ENCODE measurements at places on chromosomes 12 and 14.

- DNase-seq, result no peak
These were observed 170.1 kb upstream of the FKBP4 start for GRCh38 chr12:2624543-2625288.

DNA sequence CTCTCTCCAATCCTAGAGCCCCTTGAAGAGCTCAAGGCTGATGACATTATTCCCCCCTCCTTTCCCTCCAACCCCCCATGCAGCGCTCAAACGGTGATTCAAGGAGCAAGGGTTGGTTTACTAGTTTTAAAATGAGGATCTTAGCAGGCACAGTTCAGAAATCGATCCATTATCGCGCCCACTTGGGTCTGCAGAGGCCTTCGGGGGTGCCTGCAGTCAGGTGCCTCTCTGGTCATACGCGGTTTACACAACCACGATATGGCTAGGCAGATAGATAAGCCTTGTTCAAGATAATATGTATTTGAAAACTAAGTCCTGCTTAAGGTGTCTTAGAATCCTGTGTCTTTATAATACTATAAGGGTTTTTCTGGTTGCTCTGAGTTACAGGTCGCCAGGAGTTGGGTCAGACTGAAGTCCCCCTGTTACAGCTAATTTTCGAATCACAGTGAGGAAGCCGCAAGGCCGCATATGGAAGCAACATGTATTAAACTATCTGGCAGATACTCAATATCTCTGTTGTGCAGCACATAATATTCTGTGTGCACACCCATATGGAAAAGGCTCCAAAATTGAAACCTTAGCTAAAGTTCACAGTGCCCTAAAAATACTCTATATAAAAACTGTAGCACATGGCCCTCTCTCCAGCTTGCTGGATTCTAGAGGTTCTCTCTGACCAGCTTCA is 10.0 kb downstream of the BHLHE41 start:
- DNase-seq, result no peak

DNA sequence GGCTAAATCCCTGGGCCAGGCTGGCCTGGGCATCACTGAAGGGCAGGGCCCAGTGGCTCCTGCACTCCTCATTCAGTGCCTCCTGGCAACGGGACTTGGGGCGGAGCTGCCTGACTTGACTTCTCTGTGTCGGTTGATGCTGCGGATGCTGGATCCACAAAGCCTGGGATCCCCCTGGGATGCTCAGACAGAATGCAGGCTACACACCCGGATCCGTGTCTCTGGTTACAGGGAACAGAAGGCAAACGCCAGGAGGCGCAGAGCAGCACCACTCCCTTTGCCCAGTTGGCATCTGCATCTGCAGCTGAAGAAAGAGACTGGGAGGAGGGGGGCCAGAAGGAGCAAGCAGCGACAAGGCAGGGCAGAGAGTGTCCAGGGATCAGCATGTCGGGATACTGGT is 154.5 kb upstream of the FKBP4 start:
- no peak for DNase-seq

DNA sequence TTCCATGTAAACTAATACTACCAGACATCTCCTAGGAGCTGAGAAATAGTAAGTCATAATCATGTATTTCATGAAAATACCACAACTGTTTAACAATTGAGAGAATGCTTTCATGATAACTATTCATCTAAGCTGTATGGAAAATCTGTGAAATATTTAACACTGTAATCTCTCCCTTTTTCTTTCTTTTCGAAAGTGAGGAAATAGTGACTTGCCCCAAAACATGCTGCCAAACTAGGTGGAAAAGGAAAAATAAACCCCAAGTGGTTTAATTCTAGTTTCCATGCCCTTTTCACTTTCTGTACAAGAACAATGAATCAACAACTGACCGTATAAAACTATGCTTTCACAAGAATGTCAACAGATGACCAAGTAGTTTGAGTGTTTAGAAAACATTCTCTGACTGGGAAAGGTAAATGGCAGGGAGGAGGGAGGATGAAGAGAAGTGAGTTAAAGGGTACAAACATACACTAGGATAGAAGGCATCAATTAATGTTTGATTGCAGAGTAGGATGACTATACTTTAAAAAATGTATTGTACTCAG is 147.5 kb upstream of the AVPR1A start:
- no peak for DNase-seq

- no peak for DNase-seq
These were observed 31.2 kb upstream of the KLC1 start for GRCh38 chr14:103597623-103598377.

DNA sequence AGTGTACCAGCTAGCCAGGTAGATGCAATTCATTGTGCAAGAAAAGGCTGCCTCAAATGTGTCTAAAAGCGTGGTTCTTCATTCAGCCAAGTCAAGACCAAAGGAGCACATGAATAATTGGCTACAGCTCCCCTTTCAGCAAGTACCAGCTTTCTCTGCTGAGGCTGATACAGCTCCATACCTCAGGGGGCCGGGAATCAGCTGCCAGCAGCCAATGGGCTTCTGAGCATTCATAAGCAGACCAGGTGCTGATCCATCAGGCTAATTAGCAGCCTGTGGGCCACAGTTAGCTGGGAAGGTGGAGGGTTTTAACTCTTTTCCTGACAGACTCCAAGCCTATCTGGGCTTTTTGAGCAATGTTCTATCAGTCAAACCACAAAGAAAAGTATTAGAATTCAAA is 264.7 kb downstream of the APAF1 start:
- DNase-seq, result no peak

DNA sequence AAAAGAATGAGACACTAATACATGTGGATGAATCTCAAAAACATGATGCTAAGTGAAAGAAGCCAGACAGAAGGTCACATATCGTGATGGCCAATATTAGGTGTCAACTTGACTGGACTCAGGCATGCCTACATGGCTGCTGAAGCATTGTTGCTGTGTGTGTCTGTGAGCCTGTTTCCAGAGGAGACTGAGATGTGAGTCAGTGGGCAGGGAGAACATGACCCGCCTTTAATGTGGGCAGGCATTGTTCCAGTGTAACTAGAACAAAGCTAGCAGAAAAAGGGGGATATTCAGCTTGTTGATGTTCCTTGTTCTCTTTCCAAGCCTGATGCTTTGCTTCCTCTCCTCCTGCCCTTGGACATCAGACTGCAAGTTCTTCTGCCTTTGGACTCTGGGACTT is 47.6 kb downstream of the DCAF5 start:
- no peak for DNase-seq

DNA sequence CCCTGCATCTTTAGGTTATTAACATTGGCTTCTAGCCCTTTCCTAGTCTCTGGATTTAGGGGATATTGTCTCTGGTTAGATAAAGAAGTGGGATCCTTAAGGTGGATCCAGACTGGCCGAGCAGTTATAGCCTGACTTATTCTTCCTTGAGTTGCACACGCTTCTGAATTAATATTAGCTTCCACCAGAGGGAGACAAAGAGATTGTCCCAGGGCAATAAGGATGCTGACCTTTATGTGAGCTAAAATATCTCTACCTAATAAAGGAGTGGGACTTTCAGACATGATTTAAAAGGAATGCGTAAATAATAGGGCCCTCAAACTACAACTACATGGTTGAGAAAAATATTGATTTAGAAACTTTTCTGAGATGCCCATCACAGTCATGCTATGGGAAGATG is 139.7 kb downstream of the SLCO1B3 start:
- no peak for DNase-seq

DNA sequence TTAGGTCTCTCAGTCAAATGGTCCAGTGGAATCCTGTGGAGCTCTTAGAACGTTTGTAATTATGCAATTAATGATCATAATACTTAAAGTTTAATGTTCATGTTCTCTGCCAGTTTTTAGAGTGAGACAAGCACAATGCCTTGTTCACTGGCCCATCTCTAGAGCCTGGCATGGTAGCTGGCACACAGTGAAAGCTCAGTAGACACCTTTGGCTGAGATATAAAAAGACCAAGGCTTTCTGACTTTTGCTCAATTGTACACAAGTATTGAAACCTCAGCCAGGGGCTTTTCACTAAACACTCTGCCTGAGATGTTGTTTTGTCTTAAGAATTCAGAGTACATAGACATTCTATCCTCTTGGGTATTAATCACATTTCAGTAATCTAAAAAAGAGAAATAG is 241.8 kb upstream of the ATP2B1 start:
- no peak for DNase-seq

GRCh38 chr12:12528361-12529270 is 34.0 kb downstream of the DUSP16 start:
- no peak for DNase-seq

- DNase-seq, result no peak
These were observed 15.8 kb downstream of the DIP2B start for GRCh38 chr12:50520416-50521207.

DNA sequence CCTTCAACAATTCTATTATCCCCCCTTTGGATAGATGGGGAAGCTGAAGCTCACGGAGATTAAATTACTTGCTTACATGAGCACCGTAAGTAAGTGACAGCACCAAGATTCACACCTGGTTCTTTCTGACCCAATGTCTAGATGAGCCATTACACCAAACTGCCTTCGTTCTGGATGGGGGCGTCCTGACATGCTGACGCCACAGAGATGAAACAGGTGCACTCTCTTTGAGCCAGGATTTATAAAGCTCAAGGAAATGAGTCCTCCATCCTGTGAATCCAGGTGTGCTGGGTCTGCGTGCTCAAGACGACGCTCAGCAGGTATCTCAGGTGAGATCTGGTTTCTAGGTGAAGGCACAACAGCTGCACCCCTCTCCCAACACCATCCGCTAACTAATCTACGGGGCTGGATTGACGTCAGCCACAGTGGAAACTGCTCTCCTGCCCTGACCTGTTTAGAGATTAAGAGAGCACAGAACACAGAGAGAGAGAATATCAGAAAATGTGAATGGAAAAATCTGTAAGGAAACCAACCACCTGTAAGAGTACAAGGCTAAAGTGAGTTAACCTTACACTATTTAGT is 61.6 kb downstream of the KSR2 start:
- DNase-seq, result no peak

DNA sequence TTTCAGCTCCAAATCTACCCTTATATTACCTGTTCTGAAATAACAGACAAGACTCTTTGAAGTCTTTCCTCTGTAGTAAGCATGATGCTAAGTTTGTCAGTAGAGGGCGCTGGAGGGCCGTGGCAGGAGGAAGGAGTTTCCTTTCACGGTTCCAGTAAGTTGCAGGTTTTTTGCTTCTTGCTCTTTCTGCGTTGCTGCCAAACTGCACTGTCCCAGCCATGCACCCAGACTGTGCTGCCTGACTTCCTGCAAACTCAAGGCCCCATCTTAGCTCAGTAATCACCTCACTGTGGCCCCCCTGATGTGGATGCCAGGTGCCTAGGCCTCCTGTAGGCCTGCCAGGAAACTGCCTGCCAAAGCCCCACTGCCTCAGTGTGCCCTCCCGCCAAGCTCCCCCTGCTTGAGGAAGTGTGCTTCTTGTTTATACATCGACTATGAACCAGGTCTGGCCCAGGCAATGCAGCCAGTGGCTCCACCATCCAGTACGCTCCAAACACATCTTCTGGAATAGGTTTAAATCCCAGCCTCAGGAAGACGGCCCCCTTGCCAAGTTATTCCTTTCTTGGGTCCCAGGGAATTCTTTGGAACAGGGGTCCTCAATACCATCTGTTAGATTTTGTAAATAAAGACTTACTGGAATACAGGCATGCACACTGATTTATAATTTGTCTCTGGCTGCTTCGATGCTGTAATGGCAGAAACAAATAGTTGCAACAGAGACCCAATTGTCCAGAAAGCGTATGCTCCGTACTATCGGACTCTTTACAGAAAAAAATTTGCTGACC is 193.7 kb upstream of the LRIG3 start:
- no peak for DNase-seq

- no peak for DNase-seq
These were observed 371.8 kb downstream of the ADAMTS20 start for GRCh38 chr12:43180242-43180641.

Measured in T-cell (primary cell).